Activated naive CD4-positive, alpha-beta T cell treated with anti-CD3 and anti-CD28 coated beads for 36 hours (primary cell): ENCODE measurements at places on chromosomes 6 and 20. TPM values are rescaled to one million over a fixed set of nuclear protein-coding genes. Genes with fewer than 3 reads are reported as not detected.

GTSF1L gene
- total RNA-seq: not detected

DNA sequence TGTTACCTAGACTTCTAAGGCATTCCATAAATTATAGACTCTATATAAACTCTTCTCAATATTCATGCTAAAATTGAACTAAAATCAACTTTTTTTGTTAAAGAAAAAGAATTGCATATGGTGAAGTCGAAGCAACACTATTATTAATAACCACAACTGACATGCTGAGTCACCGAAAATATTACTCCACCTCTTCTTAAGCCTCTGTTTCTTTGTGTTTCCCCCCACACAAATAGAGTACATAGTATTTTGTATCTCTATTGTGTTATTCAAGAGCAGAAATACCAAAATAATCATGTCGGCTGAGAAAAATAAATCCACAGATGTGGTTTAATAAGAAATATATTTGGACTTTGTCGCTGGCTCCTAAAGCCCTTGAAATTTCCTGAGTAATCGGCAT is 23.8 kb downstream of the TFB1M start:
- DNase-seq: no peak

- DNase-seq: no peak
Observed at GRCh38 chr6:117906507-117906957, 532 bp upstream of the SLC35F1 start.

DNA sequence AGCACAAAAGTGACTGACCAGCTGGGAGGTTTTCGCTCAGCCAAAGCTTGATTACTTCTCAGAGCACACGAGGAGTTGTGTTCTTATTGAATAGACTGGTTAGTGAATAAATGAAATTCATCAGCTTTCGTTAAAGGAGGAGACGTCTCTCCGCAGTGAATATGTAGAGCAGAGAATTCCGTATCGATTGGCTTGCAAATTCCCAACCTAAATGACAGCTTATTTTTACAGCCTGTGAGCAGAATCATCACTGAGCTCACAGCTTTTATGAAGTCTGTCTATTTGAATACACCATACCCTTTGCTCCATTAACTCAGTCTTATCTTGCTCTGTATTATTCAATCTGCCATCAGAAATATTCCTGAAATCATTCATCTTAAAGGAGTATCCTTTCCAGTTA is 192.7 kb downstream of the SASH1 start:
- DNase-seq: no peak

DNA sequence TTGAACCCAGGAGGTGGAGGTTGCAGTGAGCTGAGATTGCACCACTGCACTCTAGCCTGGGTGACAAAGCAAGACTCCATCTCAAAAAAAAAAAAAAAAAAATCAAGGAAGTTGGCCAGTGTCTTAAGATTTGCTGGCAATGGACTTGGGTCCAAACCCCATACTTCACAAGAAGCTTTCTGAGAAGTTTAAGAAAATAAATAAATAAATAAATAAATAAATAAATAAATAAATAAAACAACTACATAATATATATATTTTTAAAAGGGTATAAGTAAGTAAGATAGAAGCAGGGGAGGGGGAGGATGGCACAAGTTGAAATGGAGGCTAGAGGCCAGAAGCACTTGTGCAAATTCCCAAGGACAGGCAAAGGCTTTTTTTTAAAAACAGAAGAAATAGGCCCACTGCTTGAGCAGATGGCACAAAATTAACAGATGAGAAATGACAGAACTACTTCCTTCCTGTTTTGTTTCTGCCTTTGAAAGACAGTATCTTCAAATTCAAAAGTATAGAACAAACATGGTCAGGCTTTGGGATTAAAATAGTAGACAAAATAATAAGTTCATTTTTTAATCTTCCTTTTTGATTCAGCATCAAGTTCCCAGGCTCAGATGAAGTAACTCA is 287.7 kb downstream of the ALDH8A1 start:
- no peak for DNase-seq

- peak; percentile 39 for DNase-seq
Observed at GRCh38 chr6:157443066-157443800, 62.2 kb downstream of the ZDHHC14 start.
